ENCODE measurements at places on chromosomes 4 and X.

DNA sequence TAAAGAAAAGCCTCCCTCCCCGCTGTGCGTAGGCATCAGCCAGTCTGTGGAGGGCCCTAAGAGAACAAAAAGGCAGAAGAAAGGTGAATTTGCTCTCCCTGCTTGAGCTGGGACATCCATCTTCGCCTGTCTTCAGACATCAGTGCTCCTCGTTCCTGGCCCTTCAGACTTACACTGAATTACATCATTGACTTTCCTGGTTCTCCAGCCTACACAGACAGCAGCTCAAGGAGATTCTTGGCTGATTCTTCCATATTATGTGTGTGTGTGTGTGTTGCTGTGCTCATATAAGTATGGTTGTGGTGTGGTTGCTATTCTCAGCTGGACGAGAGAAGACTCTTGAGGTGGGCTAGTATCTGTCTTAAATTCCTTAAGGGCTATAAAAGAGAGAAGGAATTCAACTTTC lies 35.5 kb upstream of the CD99L2 start:
- DNase-seq: no peak

GRCh38 chr4:156021298-156021697 lies 67.6 kb upstream of the CTSO start:
- no peak for DNase-seq

DNA sequence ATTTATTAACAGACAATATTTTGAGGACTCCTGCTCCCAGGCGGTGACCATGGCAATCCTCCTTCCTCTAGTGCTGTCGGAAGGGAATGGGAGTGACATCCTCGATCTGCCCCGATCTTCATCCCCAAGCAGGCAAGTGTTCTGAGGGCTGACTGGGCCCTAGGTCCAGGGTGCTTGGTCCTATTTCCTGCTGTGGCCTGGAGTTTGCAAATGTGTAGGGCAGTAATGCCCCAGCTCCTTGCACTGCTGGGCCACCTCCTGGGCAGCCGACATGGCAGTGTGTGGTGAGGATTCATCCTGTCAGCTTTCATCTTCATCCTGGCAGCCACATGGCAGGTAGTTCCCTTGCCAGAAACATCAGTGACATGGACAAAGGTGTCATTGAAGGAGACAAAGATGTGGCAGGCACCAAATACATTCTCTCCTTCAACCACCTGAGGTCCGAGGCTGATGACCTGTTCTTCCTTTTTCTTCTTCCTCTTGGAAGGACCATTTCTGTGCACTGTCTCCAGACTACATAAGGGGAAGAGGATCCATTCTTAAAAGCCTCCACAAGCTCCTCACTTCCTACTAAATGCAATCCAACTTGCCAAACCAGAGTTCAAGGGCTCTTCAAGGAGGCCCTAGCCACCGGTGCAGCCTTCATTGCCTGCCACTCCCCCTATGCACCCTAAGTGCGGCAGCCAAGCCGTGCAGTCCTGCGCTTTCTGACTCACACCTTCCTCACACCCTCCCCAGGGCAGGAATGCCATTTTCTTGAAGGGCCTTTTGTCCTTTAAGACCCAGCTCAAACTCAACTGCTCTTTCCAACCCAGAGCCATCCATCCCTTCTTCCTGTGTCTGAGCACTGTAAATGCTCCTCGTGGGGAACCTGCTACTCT lies 65.7 kb downstream of the TMEM154 start:
- DNase-seq: no peak

DNA sequence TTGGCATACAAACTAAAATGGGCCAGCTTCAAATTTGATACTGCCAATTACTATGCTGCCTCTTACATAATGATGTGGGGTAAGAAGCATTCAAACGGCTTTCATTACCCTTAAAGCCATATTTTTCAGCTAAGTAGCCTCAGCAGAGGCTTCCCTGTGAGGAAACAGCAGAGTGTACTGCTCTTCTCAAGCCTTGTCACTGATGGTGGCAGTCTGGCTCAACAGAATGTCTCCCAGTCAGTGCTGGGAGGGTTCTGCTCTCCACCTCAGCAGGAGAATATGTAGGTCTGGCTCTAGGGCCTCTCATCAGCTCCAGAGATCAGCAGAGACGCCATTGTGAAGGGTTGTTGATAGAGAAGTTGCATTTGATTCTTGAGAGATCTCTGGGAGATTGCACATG lies 44.6 kb upstream of the MBNL3 start:
- DNase-seq: no peak

- DNase-seq: no peak
Observed at GRCh38 chr4:113637363-113637762, 124.2 kb downstream of the CAMK2D start.

GRCh38 chr4:76703123-76703490 lies 194.8 kb downstream of the SOWAHB start:
- DNase-seq: no peak

DNA sequence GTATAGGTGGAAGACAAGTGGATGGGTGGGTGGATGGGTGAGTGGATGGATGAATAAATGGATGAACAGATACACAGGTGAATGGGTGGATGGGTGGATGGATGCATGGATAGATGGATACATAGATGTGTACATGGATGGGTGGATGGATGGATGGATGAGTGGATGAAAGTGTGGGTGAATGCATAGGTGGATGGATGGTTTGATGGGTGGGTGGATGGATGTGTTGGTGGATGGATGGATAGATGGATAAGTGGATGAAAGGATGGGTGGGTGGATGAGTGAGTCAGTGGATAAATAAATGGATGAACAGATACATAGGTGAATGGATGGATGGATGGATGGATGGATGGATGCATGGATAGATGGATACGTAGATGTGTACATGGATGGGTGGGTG lies 1.6 kb downstream of the CRLF2 start:
- no peak for DNase-seq

GRCh38 chrX:8724300-8724699 lies 7.6 kb downstream of the ANOS1 start:
- no peak for DNase-seq

DNA sequence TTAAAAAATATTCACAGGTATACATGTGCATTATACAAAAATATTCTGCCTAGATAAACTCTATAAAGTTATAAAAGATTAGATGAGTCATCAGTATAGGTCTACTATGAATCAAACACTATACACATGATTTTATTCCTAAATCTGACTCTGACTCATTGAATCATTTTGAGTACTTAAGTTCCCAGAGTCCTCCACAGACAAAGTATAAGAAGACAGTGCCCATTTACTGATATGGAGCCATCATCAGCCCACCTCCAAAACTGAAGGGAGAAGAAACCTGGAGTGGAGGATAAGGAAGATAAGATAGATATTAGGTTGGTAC lies 28.7 kb upstream of the ANTXR2 start:
- DNase-seq: no peak

- no peak for DNase-seq
Observed at GRCh38 chr4:73299548-73300280, 41.1 kb upstream of the ANKRD17 start.

- DNase-seq: no peak
Observed at GRCh38 chrX:24828147-24828546, 134.4 kb downstream of the POLA1 start.

GRCh38 chr4:71495454-71495853 lies 156.6 kb downstream of the SLC4A4 start:
- DNase-seq: no peak

DNA sequence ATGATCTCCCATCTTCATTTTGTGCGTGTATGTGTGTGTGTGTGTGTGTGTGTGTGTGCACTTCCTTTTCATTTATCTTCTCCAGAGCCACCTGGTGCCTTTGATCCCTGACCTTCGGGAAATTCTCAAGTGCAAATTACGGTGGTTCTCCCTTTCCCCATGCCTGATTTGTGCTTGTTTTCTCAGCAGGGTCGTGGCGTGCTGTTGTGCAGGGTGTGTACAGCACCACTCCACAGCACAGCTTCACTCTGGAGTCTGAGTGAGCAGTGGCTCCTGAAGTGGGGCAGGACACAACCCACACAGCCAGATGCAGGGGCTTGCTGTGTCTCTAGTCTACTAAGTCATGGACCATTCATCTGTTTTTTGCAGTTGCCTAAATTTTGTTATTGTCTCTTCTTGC lies 114.2 kb upstream of the TBC1D9 start:
- no peak for DNase-seq

GRCh38 chr4:123421227-123421936 lies 24.8 kb downstream of the SPRY1 start:
- no peak for DNase-seq

- DNase-seq: peak; percentile 82
Observed at GRCh38 chr4:2256781-2257191, 5.1 kb downstream of the MXD4 start.

- DNase-seq: no peak
Observed at GRCh38 chrX:107701493-107702121, 73.3 kb downstream of the PRPS1 start.
